ENCODE measurements at places on chromosomes 7 and 10.

DNA sequence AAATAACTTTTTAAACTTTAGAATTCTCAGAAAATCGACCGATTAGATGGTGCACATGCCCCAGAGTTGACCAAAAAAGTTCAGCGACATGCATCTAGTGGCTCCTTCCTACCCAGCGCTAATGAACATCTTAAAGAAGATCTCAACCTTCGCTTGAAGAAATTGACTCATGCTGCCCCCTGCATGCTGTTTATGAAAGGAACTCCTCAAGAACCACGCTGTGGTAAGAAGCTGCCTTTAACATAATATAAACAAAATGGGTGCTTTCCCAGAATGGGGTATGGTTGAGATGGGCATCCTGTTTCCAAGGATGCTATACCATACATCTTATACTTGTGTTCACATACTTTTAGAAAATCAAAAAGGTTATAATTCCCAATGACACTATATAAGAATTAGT lies 24.6 kb downstream of the GLRX3 start:
- no peak for DNase-seq

GRCh38 chr10:105726149-105726548 lies 1085.1 kb downstream of the SORCS3 start:
- DNase-seq: no peak

DNA sequence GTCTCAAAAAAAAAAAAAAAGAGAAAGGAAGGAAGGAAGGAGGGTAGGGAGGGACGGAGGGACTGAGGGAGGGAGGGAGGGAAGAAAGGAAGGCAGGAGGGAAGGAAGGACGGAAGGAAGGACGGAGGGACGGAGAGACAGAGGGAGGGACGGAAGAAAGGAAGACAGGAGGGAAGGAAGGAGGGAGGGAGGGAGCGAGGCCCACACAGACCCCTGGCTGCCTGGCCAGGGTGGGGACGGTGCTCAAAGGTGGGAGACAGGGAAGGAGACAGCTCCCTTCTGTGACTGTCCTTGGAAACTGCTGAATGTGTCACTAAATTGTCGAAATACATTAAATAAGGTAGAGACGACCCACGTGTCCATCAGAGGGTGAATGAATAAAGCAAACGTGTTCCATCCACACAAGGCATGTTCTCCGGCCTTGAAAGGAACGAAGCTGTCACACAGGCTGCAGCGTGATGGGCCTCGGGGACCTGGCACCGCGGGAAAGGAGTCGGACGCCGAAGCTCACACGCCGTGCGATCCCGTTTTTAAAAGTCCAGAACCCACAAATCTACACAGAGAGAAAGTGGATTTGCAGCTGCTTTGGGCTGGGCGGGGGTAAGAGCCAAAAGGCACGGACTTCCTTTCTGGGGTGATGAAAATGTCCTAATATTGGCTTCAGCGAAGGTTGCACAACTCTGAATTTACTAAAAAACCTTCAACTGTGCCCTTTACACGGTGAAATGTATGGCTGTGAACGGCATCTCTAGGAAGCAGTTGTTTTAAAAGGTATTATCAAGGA lies 23.3 kb downstream of the ADAP1 start:
- no peak for DNase-seq

GRCh38 chr10:49157229-49157628 lies 23.4 kb upstream of the FAM170B start:
- no peak for DNase-seq

GRCh38 chr7:70563960-70564359 lies 568.0 kb upstream of the GALNT17 start:
- no peak for DNase-seq

- DNase-seq: no peak
Measured at GRCh38 chr7:3260401-3260715, 40.7 kb upstream of the SDK1 start.

- no peak for DNase-seq
Measured at GRCh38 chr7:51068401-51068800, 248.2 kb downstream of the COBL start.

GRCh38 chr10:77566236-77566635 lies 71.4 kb downstream of the KCNMA1 start:
- DNase-seq: no peak

DNA sequence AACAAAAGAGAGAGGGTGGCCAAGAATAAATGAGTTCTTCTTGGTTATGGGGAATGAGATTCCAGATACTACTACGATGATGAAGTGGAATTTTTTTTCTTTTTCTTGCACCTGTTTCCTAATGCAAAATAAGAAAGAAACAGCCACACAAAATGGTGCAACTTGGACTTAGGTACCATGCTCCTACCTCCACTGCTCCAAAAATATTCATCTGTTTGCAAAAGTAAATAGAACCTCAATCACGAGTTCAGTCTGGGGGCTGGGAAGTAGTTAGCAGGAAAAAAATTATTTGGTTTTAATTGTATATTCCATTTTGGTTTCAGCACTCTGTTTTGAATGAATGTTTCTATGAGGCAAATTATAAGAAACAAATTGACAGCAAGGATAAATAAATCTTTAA lies 73.5 kb downstream of the SLC25A13 start:
- no peak for DNase-seq

DNA sequence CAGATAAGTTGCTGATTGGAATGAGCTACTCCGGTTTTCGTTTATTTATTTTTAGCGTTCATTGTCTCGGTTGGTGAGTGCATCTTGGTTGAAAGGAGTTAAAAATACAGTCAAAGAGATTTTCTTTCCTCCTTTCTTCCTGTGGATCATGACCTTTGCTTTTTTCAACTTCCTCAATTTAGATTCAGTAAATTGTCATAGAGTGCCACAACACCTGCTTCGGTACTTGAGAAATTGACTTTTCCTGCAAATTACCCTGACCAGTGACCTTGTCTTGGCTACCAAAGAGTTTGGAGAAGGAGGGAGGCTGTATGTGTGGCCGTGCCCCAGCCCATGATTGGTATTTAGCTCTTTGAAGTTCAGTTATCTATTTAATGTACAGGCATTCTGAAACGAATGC lies 128.7 kb downstream of the FAM204A start:
- DNase-seq: no peak

DNA sequence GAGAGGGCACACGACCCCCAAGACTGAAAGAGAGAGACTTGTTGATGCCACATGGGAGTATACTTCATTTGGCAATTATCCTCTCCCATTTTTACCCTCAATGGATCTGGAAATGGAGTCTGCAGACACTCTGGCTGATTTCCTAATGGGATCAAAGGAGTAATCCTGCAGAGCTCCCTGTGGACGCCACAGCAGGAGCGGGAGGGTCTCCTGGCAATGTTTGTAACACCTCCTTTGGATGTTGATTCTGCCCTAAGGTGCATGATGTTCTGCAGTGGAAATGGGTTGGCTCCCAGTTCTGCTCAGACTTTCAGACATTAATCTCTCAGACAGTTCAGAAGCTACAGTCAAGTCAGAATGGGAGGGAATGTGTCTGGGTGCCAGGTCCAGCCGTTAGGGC lies 166.0 kb upstream of the WDR11 start:
- DNase-seq: no peak

DNA sequence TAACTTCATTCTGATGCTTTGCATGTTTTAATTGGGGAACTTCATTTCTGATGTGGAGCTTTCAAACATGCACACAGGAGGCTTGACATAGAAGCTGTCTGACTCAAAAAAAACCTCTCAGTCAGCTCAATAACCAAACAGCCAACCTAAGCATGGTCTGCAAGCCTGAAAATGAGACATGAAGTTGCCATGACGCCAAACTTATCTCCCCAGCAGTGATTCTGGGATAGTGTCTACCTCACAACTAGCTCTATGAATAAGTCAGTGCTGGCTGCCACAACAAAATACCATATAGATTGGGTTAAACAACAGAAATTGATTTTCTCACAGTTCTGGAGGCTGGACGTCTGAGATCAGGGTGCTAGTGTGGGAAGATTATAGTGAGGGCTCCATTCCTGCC lies 244.2 kb downstream of the CCDC3 start:
- no peak for DNase-seq

- no peak for DNase-seq
Measured at GRCh38 chr10:70652761-70653657, 19.3 kb upstream of the ADAMTS14 start.

- DNase-seq: no peak
Measured at GRCh38 chr7:139105484-139105883, 4.0 kb downstream of the ZC3HAV1 start.

GRCh38 chr7:77702513-77702912 lies 6.3 kb downstream of the RSBN1L start:
- DNase-seq: no peak

DNA sequence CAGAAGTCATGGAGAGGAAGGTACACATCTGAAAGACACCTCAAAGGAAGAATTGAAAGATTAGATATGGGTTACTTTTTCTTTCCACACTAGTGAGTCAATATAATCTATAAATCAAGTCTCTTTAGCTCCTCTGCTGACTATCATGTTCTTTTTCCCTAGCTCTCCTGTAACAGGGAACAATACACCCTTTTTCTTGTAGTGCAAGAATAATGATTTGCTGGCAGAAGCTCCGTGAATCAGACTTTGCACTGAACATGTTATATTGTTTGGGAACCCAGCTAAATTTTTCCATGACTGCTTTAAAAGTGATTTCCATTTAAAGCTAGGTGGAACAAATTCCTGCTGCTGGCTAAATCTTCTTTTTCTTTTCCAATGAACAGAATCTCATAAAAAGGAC lies 756.6 kb upstream of the C7orf33 start:
- no peak for DNase-seq

DNA sequence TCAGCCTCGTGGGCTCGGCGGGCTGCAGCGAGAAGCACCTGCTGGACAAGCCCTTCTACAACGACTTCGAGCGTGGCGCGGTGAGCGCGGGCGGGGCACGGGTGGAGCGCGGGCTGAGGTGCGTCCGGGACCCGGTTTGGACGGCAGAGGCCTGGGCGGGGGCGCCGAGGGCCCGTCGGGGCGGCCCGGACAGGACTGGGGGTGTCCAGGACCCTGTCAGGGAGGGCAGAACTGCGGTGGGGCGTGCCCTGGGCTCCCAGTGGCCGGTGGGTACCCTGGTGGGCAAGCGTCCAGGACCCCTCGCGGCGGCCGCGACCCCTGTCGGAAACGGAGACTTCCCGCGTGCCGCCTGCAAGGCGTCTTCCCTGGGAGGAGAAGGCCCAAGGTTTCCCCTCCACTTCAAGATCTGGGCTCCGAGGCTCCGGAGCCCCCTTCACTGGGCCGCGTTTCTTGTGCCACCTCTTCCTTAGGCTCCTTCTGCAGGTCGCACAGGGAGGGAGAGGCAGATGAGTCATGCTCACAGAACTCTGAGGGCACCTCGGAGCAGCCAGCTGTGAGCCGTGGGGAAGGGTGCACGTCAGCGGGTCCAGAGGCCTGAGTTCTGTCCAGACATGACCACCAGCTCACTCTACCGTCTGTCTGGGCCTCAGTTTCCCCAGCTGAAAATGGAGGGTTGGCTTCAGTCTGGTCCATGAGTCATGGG lies 485 bp downstream of the ALOX5 start:
- DNase-seq: no peak

GRCh38 chr7:17408904-17409290 lies 110.4 kb downstream of the AHR start:
- DNase-seq: no peak

DNA sequence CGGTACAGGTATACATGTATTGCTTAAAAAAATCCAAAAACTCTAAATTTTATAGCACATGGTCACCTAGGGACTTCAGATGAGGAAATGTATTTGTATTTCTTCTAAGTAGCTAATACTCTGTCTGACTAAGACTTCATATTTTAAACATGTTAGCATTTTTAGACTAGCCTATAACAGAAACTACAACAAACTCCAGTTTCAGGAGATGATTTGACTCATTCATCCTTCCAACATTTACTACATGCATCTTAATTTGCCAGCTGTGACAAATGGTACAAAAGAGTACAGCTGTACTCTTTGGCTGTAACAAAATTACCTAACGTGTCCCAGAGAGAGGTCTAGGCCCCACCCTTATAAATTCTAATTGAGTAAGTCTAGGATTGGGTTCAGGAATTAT lies 22.2 kb downstream of the TMEM209 start:
- no peak for DNase-seq

DNA sequence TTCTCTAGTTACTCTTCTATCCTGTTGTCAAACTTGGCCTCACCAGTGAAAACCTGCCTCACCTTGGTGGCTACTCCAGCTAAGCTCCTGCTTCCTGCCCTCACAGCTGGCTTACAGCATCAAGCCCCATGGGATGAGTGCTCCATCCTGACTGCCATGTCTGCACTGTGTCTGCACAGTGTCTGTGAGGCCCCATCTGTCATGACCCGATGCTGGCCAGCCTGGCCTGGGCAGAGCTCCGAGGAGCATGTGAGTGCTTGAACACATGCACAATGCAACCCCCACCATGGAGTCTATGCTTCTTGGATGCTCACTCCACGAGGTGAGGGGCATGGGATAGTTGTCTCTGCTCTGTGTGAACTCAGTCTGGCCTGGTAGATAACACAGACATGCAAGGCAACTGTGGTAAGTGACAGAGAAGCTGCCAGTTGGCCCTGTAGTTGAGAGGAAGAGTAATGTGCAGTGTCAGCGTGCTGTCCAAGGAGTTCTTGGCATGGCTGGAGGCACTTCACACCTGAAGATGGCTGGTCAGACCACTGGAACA lies 207.1 kb upstream of the ZNF32 start:
- DNase-seq: no peak

GRCh38 chr10:3783316-3783681 lies 1.7 kb downstream of the KLF6 start:
- peak; percentile 77 for DNase-seq

- DNase-seq: no peak
Measured at GRCh38 chr10:72709041-72709440, 17.1 kb downstream of the MCU start.

DNA sequence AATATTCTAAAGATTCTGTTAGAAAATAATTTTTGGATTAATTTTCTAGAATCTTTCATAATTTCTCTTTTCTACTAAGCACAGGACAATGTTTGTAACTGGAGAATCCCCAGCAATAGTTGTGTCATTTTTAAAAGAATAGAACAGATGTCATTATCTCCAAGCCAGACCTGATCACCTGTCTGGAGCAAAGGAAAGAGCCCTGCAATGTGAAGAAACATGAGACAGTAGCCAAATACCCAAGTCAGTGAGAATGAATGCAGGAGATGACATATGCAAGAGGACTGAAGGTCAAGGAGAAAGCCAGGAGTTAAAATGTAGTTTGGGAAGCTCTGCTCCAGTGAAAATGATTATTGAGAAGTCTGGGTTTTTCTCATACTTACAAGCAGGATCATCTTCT lies 25.4 kb upstream of the ZNF138 start:
- no peak for DNase-seq

- no peak for DNase-seq
Measured at GRCh38 chr7:99920149-99920548, 819 bp upstream of the TRIM4 start.

- no peak for DNase-seq
Measured at GRCh38 chr7:154871928-154872750, 130.8 kb downstream of the PAXIP1 start.

DNA sequence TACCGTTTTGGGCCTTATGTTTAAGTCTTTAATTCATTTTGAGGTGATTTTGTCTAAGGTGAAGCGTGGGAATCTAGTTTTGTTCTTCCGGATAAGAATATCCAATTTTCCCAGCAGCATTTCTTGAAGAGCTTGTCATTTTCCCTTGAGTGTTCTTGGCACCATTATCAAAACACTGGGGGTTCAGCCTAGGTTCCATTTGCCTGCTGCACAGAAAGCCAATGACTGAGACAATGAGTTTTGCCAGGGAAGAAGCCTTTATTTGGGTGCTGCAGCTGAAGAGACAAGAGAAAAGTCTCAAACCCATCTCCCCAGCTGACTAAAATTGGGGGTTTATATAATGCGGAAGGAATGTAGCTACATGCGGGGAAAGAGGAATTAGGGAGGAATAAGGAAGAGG lies 287.2 kb upstream of the FZD1 start:
- DNase-seq: no peak

All from stimulated activated CD4-positive, alpha-beta T cell treated with anti-CD3 and anti-CD28 coated beads, Interleukin-4, amount 100 ng/mL, for 4 hours (primary cell).